ENCODE measurements at places on chromosomes 11 and 22.

DNA sequence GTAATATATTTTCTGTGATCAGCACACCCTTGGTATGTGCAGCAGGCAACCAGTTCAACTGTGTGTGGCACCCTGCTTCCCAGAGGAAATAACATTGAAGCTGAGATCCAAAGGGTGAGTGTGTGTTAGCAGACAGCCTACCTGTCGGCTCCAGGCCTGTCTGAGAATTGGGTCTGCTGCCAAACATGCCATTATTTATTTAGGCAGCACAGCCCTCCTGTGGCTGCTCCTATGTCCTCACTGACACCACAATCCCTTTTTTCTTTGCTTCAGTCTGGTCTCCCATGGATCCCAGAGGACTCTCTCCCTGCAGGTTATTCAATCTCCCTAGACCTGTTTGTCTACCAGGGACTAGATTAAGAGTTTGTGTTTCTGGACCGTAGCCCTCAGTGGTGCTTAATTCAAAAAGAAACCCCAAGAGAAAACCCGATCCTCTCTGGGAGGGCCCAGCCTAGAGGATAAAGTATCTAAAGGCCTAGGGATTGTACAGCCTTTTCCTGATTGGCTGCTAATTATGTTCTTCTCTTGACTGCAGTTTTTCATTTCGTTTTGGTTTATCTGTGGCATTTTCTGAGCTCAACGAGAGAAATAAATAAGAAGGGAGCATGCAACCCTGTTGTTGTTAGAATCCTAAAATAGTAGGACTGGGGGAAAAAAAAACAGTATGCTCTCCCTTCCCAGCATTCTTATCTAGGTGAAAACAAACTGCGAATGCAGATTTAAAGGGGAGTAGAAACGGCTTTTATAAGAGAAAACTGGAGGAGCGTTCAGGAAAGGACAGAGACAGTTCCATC, 24.1 kb downstream of the KCNE3 start:
- peak; percentile 11 for DNase-seq
- H3K4me3 ChIP-seq = no peak overlapping the region
- H3K27ac ChIP-seq = no peak overlapping the region
- H3K4me1 ChIP-seq = peaks cover 4% of the 10 kb centered on the region

DNA sequence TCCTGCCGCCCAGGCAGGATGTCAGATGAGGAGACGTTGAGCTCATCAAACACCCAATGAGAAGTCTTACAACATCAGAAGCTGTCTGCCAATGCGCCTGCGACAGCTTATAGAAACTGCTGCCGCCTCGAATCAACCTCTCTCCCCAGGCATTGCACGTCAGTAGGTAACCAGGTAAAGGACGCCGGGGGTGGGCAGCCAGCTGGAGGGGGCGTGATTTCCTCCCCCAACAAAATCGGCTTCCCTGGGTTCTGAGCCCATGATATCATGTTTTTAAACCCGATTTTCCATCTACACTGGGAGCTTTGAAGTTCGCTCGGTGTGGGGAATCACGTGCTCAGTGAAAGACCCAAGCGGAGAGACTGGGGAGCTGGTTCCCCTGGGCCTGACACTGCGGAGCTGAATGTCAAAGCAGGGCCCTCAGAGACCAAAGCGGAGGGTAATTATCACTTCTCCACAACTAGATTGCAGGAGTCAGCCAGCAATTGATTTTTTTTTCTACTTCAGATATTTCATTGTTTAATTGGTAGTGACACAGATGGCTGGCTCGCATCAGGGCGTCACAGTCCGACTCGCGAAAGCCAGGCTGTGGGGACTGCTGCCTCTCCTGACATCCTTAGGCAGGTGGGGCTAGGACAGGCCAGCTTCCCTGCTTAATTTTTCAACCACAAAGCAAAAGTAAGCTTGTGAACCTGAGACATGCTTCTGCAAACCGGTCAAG, 15.4 kb downstream of the FAM83F start:
- H3K36me3 ChIP-seq = no peaks in the 10 kb centered on the region
- no peak overlapping the region for H3K27ac ChIP-seq
- no peak for DNase-seq

DNA sequence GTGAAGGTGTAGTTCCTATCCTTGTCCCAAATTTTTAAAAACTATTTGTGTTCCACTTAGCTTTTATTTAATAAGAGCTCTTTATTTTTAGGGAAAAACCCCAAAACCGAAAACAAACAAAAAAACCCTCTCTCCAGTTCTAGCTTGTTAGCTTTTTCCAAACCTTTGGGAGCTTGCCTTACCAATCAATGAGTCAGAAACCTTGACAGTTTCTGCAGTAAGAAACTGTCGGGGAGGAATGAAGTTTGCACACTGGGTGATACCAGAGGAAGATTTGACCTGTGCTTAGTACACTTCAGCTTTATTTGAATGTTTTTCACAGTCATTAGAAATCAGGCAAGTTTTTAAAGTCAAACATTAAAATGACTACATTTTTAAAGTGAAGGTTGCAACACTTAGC, 105.0 kb downstream of the FAT3 start:
- H3K36me3 ChIP-seq = no peaks in the 10 kb centered on the region
- no peak overlapping the region for H3K4me3 ChIP-seq
- H3K27ac ChIP-seq = no peak overlapping the region

GRCh38 chr11:34749666-34750659, 129.1 kb downstream of the EHF start:
- H3K4me3 ChIP-seq = no peak overlapping the region
- peaks cover 11% of the 10 kb centered on the region for H3K27me3 ChIP-seq
- H3K4me1 ChIP-seq = peaks cover 3% of the 10 kb centered on the region
- H3K36me3 ChIP-seq = no peaks in the 10 kb centered on the region
- H3K27ac ChIP-seq = no peak overlapping the region

GRCh38 chr11:94638902-94639373, 71.8 kb downstream of the PIWIL4 start:
- no peaks in the 10 kb centered on the region for H3K27me3 ChIP-seq
- peak overlapping the region; percentile 61 for H3K27ac ChIP-seq
- peak; percentile 50 for DNase-seq
- no peak overlapping the region for H3K4me3 ChIP-seq
- H3K4me1 ChIP-seq = peaks cover 8% of the 10 kb centered on the region
- H3K36me3 ChIP-seq = no peaks in the 10 kb centered on the region

DNA sequence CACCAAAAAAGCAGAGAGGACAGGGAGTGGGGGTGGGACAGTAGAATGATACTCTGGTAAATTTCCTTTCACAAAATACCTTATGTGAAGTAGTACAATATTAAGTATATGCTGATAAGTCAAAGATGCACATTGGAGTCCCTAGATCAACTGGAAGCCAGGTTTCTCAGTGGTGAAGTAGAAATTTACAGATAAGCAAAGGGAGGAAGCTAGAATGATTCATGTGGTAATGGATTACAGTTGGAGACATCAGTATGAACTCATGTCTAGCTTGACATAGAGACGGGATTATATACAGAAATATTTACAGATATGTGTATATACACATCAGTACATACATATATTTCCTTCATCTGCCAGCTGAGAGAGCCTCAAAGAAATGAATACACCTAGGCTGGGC, 21.5 kb downstream of the PLEKHB1 start:
- peaks cover 3% of the 10 kb centered on the region for H3K4me1 ChIP-seq
- no peak overlapping the region for H3K4me3 ChIP-seq
- H3K27ac ChIP-seq = no peak overlapping the region
- H3K36me3 ChIP-seq = no peaks in the 10 kb centered on the region

DNA sequence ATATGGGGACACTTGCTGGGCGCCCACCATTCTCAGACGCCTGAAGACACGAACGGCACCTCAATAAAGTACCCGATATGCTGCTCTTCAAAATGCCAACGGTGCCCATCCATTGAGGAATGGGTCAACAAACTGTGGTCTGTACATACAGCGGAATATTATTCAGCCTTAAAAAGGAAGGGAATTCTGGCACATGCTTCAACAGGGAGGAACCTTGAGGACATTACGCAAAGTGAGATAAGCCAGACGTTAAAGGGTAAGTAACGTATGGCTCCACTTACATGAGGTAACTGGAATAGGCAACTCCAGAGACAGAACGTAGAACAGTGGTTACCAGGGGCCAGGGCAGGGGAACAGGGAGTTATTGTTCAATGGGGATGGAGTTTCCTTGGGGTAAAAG, 28.0 kb downstream of the PRDM10 start:
- DNase-seq = no peak
- H3K4me1 ChIP-seq = no peaks in the 10 kb centered on the region
- H3K4me3 ChIP-seq = no peak overlapping the region
- no peaks in the 10 kb centered on the region for H3K27me3 ChIP-seq
- peaks cover 3% of the 10 kb centered on the region for H3K36me3 ChIP-seq
- H3K27ac ChIP-seq = no peak overlapping the region
